ENCODE measurements at places on chromosomes 3 and 15.

DNA sequence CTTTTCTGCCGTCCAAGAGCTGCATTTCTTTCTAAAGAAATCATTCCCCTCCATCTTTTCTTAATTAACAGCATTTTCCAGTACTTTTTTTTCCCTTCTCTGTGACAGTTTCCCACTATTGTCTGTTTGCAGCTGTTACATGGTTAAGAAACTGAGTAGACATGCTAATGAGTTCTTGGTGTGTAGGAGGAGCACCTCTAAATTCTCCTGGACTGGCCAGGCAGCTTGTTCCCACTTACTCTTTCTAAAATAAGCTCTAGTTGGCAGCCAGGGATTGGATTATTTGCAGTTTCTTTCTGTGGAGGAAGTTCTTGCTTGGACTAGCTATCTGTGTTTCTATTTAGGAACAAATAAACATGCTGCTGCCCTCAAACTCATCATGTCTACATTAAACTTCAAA, 235.1 kb upstream of the GAP43 start:
- DNase-seq = no peak

DNA sequence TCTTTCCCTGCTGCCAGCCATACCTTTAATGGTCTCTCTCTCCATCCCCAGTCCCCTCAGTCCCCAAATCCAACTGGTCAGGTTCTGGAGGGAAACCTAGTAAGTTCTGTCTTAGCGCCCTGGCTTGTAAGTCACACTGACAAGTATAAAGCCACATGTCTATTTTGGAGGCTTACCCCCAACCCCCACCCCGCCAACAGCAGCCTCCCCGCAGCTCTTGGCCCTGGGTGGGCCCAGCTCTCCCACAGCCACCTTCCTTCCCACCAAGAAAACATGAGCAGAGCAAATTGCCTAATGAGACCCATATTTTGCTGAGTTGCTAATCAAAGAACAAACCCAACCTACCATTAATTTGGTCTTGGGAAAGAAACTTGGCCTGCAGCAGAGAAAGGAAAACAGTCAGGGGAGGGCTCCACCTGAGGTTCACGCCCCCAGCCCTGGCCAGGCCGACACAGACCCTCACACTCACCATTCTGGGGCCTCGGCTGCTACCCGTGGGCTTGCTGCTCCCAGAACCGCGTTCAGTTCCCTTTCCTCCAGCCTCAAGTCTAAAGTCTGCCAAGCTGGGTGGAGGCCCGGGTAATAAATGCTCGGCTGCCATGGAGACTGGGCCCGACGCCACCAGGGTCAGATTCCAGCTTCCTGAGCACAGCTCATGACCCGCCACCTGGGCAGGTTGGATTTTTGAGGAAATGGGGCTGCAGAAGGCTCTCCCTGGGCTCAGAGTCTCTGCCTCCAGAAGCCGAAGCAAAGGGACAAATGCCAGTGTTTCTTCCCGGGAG, at the start of gene CALML4:
TSS of gene CALML4 (minus strand) at position 557 of the 782 bp plus-strand sequence. CDS start at position 472, 85 bp downstream.
- no peak for DNase-seq

- no peak for DNase-seq
These were observed 267.4 kb upstream of the HES1 start for GRCh38 chr3:193868590-193868989.

- no peak for DNase-seq
These were observed 96.5 kb upstream of the MYO5C start for GRCh38 chr15:52392008-52392687.

DNA sequence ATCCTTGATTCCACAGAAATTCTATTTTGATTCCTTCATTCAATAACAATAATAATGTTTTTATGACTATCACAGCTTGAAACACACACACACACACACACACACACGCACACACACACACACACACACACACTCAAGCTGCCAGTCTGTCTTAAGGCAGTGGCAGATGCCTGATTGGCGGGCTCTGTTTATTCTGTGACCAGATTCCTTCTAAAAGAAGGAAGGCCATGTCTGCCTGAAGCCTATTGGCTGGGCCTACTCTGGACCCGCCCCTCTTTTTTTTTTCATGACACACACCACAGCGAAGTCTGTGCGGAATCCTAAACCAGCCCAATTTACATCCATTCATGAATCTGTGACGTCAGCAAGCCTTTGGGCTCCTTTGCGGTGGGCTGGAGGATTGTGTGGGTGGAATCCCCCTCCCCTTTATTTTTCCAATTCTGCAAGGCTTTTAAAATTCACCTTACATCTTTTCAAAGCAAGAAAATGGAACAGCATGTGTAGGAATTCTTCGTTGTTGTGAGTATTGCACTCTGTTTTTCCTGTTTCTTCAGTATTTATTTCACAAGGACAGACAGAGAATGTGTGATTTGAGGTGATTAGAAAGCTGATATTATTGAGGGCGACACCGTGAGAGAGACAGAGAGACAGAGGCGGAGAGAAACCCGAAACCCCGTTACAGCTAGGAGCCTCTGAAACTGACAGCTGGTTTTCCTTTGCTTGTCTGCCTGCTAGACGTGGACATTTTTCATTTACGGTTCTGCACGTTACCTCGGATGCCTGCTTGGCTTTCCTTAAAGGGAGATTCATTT, at the start of gene MAP3K13:
TSS of gene MAP3K13 (plus strand) at position 287 of the 812 bp plus-strand sequence. CDS start 65,446 bp downstream, outside the sequence.
- no peak for DNase-seq

DNA sequence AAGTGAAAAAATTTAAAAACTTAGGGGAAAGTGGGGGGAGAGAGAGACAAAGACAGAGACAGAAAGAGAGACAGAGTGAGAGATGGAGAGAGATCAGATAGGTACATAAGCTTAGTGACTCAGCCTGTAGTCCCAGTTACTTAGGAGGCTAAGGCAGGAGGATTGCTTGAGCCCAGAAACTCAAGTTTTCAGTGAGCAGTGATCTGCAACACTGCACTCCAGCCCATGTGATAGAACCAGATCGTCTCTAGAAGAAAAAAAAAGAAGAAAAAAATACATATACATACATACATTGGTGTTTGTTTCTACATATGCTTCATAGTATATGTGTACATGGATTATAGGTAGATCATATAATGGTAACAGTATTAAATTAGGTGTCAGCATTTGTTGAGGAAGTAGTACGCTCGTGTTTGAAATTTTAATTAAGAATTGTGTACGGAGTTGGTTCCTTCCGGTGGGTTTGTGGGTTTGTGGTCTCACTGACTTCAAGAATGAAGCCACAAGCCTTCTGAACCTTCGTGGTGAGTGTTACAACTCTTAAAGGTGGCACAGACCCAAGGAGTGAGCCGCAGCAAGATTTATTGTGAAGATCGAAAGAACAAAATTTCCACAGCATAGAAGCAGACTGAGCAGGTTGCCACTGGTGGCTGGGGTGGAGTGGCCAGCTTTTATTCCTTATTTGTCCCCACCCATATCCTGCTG, 38.3 kb upstream of the SNRPN start:
- DNase-seq = no peak

GRCh38 chr3:152046280-152046679, 172.8 kb downstream of the SUCNR1 start:
- no peak for DNase-seq

DNA sequence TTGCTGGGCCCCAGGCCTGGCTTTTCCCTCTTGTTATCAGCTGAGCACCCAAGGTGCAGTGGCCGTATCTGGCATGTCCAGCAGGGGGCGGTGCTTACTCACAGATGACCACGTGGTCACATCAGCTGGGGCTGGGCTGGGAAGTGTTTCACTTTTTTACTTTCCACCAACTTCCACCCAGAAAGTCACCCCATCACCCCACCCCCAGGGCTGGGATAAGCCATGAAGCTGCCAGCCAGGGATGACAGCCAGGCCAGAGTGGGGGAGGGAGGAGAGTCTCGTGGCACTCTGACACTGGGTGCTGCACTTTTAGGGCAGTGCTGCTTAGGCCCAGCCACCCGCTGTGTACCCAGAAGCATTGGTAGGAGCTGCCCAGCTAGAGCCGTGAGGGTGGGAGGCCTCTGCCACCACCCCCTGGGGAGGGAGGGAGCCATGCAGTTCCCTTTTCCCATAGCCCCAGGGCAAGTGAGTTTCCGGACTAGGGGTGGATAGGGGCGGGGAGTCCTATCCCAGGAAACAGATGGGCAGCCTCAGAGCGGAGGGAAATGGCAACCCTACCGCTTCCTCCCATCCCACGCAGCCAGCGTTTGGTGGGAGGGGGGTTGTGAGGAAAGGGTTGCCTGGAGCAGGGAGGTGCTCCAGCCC, 6.1 kb downstream of the PPCDC start:
- peak; percentile 96 for DNase-seq

GRCh38 chr3:123147754-123148535, 53.8 kb upstream of the SEC22A start:
- DNase-seq = no peak

GRCh38 chr15:96331144-96331944, 844 bp downstream of the NR2F2 start:
- DNase-seq = no peak

DNA sequence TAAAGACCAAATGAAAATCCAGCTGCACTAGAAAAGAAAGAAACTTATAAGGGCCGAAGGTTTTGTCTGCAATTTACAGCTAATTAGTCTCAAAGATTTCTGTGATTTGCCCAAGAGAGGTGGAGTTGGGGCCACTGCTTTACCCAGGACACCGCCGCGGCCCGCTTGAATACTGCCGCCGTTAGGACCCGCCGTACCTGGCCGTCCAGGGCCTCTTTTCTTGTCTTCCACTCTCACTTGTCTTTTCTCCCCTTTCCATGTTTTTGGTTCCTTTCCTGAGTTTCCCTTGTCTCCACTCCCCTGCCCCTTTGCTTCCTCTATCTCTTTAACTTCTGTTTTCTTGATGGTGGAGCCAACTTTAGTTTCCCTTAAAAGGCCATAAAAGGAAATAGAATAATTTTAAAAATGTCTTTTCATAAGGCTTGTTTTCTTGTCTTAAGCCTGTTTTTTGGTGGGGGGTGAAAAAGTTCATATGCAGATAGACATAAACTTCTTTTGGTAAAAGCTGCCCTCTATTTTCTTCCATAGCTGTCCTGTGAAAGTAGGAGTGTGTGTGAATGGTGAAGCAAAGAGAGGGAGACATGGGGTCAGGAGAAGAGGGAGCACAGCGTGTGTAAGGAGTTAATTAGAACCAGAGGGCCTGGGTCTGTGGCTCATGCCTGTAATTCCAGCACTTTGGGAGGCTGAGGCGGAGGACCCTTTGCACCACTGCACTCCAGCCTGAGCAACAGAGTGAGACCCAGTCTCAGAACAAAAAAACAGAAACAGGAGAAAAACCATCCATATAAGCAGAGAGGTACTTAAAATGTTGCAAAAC, 16.0 kb upstream of the CCNL1 start:
- DNase-seq = peak; percentile 63

GRCh38 chr3:36695113-36695768, 69.1 kb downstream of the DCLK3 start:
- no peak for DNase-seq

GRCh38 chr3:71244153-71244825, 339.2 kb downstream of the FOXP1 start:
- peak; percentile 33 for DNase-seq

- peak; percentile 48 for DNase-seq
These were observed 3.0 kb upstream of the VIPR1 start for GRCh38 chr3:42499478-42499871.

GRCh38 chr3:127677541-127678314, 5.0 kb downstream of the ABTB1 start:
- peak; percentile 50 for DNase-seq

DNA sequence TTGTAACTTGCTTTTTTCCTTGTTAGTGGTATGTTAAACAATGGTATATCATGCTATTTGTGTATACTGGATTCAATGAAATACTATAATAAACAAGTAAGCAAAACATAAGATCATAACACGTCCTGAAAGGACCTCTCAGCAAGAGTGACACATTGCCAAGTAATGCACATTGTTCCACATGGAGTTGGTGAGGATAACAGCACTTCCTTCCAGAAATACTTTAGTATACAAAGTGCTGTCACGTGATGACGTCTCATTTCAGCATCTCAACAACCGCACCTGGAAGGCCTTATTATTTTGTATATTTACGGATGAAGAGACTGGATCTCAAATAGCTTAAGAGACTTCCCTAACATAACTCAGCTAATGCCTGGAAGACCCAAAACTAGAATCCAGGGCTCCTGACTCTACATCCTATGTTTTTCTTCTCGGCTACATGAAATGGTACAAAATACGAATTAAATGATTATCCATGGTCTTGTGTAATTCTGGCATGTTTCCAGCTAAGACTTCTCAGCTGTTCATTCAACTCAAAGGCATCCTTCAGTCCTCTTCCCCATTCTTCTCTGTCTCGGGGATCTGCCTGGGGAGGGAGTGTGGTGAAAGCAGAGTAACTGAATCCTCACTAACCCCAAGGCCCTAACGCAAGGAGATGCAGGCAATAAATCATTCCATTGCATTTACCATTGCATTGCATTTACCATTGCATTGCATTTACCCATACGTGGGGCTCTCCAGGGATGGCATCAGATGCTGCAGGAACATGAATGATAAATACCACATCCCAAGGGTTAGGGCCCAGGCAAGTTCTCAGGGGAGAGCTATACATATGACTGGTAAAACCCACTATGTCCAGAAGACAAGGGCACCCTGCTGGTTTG, 79.2 kb downstream of the LIPC start:
- no peak for DNase-seq

- no peak for DNase-seq
These were observed 88.4 kb downstream of the VGLL4 start for GRCh38 chr3:11555211-11555782.

DNA sequence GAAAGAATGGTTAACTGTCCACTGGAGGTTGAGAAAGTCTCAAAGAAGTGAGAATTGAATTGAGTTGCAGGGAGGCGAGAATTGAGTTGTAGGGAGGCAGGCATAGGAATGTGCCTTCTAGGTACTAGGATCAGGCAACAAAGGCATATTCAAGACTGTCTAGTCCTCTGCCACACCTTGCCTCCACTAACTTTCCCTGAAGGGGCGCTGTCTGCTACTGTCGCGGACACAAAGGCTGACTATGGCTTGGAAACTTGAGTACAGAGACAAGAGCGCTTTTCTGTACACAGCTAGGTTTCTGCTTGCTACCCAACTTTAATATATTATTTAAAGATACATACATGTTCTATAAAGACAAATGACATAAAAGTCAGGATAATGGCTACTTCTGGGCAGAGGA, 10.4 kb upstream of the FBXL22 start:
- no peak for DNase-seq

DNA sequence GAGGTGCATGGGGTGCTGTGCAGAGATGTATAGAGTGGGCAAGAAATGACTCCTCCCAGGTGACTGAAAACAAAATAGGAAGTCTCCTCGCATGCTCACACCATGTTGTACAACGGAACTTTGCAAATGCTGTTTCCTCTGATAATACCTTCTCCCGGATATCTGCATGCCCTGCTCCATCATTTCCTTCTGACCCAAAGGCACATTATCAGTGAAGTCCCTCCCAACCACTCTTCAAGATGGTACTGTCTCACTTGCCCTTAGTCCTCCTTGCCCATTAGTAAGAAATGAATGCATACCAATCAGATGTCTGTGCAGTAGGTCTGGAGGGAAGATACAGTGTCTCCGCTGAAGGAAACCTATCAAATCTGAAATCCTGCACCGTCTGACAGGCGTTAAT, 12.0 kb downstream of the TMED3 start:
- DNase-seq = no peak

GRCh38 chr3:156551746-156552145, 3.2 kb downstream of the SSR3 start:
- no peak for DNase-seq

GRCh38 chr3:87069971-87070370, 79.0 kb upstream of the VGLL3 start:
- DNase-seq = no peak

GRCh38 chr3:113124256-113124830, 87.0 kb upstream of the BOC start:
- DNase-seq = no peak

All from activated CD8-positive, alpha-beta memory T cell treated with anti-CD3 and anti-CD28 coated beads for 24 hours (primary cell).